AG04449 (cell line): ENCODE measurements at places on chromosomes 13 and 19.
A peak's percentile ranks its signal among the peaks of the same experiment; 100 is the strongest.

DNA sequence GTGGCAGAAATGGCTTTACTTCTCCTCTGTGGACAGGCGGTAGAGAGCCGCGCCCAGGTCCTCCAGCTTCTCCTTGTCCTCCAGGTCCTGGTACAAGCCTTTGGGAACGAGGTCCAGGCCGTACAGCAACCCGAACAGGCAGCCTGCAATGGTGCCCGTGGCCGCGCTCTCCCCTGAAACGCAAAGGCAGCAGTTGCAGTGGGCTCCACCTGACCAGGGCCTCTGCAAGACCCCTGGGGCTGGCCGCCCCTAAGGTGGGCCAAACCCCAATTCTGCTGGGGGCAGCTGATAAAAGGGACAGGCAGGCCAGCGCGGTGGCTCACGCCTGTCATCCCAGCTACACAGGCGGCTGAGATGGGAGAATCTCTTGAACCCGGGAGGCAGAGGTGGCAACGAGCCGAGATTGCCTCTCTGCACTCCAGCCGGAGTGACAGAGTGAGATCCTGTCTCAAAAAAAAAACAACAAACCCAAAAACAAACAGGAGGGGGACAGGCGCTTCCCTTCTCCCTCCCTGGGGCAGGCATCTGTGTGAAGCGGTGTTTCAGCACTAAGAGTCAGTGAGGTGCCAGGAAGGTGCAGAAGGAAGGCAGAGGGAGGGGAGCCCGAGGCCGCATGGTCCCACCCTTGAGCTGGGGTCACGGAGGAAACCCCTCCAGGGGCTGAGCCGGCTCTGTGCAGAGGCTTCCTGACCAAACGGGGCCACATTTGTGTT lies 30.3 kb downstream of the ADPRHL1 start:
- DNase-seq, result no peak

GRCh38 chr13:32746474-32746873 lies 160.2 kb downstream of the PDS5B start:
- peak; percentile 24 for DNase-seq

GRCh38 chr19:8334458-8335342 lies 8.4 kb downstream of the KANK3 start:
- DNase-seq, result no peak

DNA sequence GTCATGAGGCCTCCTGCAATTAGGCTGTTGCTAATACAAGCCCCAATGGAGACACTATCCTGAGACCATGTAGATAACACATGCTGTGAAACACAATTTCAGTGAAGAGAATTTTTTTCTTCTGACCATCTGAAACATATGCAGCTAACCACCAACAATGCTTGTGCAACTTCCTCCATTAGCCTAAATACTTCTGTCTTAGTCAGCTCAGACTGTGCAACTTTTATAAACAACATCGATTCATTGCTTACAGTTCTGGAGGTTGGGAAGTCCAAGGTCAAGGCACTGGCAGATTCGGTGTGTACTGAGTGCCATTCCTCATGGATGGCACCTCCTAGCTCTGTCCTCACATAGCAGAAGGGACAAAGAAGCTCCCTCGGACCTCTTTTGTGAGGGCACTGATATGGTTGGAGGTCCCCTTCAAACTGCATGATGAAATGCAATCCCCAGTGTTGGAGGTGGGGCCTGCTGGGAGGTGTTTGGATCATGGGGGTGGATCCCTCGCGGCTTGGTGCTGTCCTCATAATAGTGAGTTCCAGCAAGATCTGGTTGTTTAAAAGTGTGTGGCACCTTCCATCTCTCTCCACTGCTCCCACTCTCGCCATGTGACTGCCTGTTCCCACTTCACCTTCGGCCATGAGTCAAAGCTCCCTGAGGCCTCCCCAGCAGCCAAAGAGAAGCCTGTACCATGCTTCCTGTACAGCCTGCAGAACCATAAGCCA lies 27.7 kb downstream of the STK24 start:
- peak; percentile 77 for DNase-seq

DNA sequence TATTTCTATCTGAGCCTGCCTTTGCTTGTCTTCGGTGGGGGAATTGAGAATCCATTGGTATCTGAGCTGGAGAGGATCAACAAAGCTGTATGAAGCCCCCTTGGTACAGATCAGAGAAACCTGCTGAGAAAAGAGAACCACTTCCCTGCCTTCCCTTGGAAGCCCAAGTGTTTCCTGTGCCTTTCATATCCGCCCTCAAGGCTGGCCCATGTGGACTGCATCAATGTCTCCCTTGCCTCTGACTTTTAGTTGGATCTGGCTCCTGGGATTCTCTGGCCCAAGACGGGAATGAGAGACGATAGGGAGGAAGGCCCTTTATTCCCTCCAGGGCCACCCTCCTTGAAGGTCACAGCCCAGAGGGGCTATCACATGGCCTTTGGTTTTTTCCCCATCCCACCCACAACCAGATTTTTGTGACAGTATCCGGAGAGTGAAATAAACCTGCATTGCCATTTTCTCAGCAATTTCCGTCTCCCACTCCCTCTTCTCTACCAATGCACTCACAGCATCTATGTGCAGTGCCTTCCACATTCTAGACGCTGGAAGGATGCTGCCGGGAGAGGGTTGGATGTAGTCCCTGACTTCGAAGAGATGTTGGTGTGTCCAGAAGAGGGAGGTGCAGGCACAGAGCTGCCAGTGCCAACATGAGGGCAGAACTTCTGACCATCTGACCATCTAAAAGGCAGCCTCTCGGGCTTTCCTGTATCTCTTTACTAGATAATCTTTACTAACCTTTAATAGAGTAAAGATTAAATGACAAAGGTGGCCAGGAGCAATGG lies 63.8 kb downstream of the KCTD15 start:
- DNase-seq, result no peak

- DNase-seq, result no peak
Observed at GRCh38 chr19:3656747-3657394, 30.3 kb upstream of the CACTIN start.

GRCh38 chr19:38115271-38115802 lies 108.7 kb downstream of the DPF1 start:
- no peak for DNase-seq

- no peak for DNase-seq
Observed at GRCh38 chr13:108156749-108157148, 58.6 kb downstream of the LIG4 start.

- no peak for DNase-seq
Observed at GRCh38 chr13:45207319-45207718, 6.5 kb upstream of the KCTD4 start.

DNA sequence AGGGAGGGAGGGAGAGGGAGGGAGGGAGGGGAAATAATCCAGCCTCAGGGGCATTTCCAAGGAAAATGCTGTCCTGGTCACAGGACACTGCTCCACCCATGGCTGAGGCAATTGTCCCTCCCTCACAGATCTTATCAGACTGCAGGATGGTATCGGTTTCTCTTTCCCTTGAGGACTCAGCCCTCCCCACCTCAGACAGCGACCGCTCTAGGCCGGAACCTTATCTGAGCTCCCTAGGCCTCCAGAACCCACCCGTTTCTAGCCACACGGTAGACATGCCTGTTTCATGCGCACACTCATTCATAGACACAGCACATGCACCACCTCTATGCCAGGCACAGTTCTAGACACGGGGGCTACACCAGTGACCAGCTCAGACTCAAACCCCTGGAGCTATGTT lies 10.0 kb upstream of the IZUMO2 start:
- DNase-seq, result no peak

DNA sequence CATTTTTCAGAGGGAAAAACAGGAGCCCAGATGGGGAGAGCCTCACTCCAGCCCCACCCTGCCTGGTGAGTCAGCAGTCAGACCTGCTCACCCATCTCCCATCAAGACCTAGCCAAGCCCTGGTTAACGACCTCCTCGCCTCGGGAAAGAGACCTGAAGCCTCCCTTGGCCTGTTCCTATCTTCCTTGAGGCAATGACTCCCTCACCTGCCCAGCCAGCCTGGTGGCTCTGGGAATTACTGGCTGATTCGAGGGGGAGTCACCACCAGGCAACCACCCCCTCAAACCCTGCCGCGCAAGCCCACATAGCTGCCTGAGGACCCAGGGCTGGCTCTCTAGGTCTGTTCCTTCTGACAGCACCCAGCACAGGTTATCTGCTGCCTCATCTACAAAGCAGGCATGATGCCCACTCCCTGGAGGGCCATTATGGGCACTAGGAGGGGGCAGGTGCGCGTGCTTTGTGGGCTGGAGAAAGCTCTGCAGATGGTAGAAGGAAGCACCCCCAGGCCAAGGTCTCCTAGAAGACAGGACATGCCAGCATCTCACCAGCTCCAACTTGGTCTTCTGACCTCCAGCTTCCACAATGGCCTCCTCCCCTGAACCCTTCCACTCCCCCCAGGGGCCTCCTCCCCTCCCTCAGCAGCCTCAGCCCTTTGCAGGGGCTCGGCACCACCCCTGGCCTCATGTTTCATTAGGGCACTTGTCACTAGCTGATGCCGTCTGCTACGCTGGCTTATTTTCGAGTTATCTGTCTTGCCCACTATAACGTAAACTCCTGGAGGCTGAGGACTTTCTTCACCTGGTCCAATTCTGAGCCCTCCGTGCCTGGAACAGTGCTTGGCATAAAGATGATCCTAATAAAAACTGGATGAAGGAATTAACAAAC lies 10.4 kb downstream of the DEDD2 start:
- DNase-seq, result no peak

DNA sequence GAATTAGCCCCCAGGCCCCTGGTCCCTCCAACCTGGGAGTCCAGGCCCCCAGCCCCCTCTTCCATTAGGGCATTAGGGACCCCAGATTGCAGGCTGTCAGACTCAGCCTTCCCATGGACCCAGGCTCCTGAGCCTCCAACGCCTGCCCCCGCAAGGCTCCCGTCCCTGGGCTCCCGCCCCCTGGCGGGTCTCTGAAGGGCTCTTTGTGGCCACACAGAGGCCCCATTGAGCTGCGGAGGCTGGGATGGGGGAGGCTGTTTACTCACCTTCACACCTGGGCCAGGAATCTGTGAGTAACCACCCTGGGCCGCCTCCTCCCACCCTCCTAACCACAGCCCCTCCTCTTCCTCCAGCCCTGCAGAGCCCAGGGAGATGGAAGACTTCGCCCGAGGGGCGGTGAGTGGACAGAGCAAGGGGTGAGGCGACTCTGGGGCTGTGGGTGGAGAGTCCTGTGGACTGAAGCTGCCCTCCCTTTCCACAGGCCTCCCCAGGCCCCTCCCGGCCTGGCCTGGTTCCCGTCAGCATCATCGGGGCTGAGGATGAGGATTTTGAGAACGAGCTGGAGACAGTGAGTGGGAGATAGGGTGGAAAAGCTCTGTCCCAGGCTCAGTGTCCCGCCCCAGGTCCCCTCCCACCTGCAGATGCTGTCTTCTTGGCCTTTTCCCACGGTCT lies 4.9 kb downstream of the ARHGEF1 start:
- DNase-seq, result no peak

DNA sequence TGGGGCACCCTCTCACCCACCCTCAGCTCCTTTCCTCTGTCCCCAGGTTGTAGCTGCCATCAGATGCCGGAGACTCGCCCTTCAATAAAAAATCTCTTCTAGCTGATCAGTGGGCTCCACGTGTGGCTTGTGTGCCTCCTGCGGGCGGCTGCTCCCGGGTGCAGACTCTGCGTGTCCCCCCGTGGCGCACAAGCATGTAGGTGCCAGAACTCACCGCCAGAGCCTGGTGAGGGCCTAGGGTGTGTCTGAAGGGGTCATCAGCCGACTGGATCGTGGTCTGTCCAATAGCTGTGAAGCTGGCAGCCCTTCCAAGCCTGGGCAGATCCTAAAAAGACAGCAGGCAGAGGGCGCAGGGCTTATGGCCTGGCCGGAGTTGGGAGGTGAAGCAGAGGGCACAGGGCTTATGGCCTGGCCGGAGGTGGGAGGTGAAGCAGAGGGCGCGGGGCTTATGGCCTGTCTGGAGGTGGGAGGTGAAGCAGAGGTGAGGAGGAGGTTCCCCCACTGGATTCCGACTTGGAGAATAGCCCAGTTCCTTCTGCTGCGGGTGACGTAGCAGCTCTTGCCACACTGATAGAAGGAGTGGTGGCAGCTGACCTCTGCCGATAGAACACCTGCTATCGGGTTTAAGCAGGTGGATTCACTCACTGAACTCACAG lies 11.7 kb downstream of the NOP53 start:
- DNase-seq, result no peak

DNA sequence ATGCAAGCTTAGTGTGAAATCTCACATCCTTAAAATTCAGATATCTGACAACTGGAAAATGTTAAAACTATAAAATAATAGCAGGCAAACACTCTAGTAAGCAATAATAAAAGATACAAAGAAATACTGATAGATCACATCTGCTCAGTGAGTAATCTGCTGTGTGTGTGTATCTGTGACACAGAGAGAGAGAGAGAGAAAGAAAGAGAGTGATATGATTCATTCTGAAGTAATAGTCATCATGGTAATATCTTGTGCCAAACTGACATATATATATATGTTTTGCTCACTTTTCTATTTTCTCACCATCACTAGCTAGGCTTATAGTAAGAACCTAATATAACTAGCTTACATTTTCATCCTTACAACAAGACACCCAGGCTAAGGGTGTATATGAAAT lies 288.0 kb upstream of the SLITRK6 start:
- DNase-seq, result no peak

DNA sequence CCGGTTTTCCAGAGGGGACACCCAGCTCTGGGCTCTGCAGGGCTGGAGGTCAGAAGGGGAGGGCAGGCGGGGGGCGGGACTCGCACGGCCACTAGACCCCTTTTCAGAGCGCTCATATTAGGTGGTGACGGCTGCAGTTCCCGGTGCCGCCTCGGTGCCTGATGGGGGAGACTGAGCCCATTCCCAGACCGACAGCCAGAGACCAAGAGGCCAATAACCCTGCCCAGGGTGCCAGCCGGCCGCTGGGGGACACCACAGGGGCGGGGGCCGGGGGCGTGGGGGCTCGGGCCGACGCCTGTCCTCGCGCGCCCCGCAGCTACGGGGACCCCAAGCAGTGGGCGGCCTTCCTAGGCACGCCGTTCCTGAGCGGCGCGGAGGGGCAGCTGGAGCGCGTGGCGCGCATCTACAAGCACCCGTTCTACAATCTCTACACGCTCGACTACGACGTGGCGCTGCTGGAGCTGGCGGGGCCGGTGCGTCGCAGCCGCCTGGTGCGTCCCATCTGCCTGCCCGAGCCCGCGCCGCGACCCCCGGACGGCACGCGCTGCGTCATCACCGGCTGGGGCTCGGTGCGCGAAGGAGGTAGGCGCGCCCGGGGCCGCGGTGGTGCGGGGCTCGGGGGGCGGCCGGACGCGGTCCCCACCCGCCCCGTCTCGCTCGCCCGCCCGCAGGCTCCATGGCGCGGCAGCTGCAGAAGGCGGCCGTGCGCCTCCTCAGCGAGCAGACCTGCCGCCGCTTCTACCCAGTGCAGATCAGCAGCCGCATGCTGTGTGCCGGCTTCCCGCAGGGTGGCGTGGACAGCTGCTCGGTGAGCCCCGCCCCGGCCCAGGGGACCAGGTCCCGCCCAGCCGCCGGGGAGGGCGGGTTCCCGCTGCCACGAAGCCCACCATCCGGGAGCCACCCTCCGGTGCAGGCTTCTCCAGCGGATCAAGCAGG lies 2.4 kb downstream of the TIMM13 start:
- DNase-seq, result peak; percentile 1
